Thoracic aorta (tissue), 2 donors: ENCODE measurements at places on chromosomes 2 and 18.

GRCh38 chr18:3867236-3867635 lies 417.3 kb downstream of the TGIF1 start:
- no peak for DNase-seq

GRCh38 chr18:9135081-9135911 lies 1.3 kb upstream of the ANKRD12 start:
- no peak for DNase-seq

- no peak for DNase-seq
Observed at GRCh38 chr2:2831633-2832032, 500.6 kb upstream of the MYT1L start.

- no peak for DNase-seq
Observed at GRCh38 chr2:11983870-11984269, 237.4 kb downstream of the LPIN1 start.

- no peak for DNase-seq
Observed at GRCh38 chr2:182845794-182846417, 20.5 kb downstream of the FRZB start.

- no peak for DNase-seq
Observed at GRCh38 chr2:109679626-109680025, 65.5 kb downstream of the SOWAHC start.

GRCh38 chr2:48749291-48750127 lies 6.0 kb downstream of the LHCGR start:
- no peak for DNase-seq

- DNase-seq = no peak
Observed at GRCh38 chr2:202114291-202114690, 41.2 kb downstream of the KIAA2012 start.

- DNase-seq = no peak
Observed at GRCh38 chr2:136124805-136125204, 6.9 kb upstream of the CXCR4 start.

- no peak for DNase-seq
Observed at GRCh38 chr2:168052773-168053172, 194.6 kb downstream of the STK39 start.

- no peak for DNase-seq
Observed at GRCh38 chr2:238865744-238866355, 18.0 kb downstream of the TWIST2 start.

GRCh38 chr18:35973650-35974049 lies 1.2 kb downstream of the RMP24 start:
- DNase-seq = no peak

- DNase-seq = no peak
Observed at GRCh38 chr2:238162846-238163441, 4.2 kb downstream of the ERFE start.

DNA sequence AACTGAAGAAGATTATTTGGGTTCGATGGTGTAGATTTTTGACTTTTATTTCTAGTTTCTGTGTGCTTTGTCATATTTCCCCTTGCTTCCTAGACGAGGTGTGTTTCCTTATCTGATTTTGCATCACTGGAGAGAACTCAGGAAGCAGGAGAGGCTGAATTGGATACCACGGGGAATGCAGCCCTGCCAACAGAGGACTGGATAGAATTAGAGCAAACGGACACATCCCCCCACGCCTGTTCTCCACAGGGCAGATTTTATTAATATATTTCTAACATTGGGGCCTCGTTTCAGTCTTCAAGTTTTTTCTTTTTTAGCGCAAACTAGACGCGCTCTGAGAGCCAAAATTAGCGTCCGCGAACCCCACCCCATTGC lies 678 bp upstream of the VAPA start:
- no peak for DNase-seq

- no peak for DNase-seq
Observed at GRCh38 chr2:182649316-182649715, 66.7 kb upstream of the DNAJC10 start.

GRCh38 chr18:23133860-23134779 lies 1.2 kb upstream of the CABLES1 start:
- DNase-seq = no peak

GRCh38 chr2:70328921-70329561 lies 27.2 kb upstream of the FAM136A start:
- no peak for DNase-seq

DNA sequence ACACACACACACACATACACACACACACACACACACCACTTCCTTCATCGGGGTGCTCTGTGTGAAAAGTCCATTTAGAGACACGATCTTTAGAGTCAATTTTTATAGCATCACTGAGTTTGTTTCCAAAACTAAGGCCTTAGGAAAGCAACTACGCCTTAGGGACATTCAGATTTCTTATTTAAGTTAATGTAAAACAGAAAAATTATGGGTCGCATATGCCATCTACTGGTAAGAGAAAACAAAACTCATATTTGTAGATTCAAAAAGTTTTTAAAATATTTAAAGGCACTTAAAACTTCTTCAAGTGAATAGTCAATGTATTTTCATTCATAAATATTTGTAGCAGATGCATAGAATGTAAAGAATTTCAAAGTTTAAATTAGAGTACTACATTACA lies 166.2 kb downstream of the ATAD2B start:
- DNase-seq = no peak

DNA sequence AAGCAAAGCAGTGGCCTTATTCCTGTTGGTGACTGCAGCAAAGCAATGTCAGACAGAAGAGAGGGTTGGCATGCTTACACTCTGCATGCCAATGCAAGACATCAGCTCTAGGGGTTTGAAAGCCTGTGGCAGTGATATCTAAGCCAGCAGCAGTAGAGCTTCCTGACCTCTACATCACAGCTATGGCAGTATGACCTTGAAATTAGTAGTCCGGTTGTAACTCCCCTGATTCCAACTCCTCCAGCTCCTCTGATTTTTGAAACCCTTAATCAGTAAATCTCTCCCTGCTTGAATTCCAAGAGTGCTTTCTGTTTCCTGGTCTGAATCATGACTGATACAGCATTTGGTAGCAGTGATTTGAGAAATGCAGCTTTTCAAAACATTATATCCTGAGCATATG lies 60.0 kb upstream of the LRP1B start:
- no peak for DNase-seq

GRCh38 chr2:63617366-63617765 lies 28.6 kb downstream of the MDH1 start:
- DNase-seq = no peak

DNA sequence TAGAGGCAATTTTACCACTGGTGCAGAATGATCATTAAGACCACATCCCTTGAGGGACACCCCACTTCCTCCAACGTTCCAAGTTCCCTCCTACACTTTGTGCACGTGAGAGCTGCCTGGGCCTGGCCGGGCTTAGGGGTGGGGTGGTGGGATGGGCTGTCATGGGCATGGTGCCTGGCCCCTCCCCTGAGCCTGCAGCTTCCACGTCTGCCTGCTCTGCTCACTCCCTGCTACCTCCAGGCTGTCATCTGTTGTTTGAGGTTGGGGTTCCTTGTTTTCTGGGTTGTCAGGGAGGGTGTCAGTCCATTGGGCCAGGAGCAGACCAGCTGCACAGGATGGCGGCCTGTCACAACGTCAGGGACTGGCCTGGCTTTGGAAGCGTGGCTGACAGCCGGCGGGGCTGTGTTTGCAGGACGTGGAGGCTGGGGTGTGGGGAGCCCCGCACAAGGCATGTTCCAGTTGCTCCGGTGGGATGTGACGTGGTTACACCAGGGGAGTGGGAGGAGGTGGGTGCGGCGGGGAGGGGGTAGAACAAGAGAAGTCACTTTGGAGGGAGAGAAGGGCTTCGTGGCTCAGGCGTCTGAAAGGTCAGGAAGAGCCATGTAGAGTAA lies 72.3 kb downstream of the RTP5 start:
- no peak for DNase-seq

GRCh38 chr18:62128157-62128556 lies 58.7 kb downstream of the PIGN start:
- DNase-seq = no peak

DNA sequence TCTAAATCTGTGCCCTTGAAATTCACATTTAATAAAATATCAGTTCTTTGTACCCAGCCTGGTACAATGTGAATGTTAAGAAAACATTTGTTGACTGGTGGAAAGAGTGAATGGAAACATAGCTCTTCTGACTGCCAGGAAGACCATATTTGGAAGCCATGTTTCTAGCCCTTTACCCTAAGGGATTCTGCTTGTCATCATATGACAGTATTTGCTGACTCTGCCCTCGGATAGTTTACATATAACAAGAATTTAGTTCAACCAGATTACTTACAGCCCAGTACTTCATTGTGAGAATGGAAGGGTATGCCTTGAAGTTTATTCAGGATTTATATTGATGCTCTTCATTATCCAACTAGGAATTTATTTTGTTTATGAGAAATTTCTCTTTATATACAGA lies 13.8 kb upstream of the KCNS3 start:
- no peak for DNase-seq

GRCh38 chr2:70977605-70978205 lies 725 bp upstream of the ANKRD53 start:
- peak; percentile 63 for DNase-seq

GRCh38 chr2:151228847-151229512 lies 32.7 kb downstream of the RBM43 start:
- DNase-seq = no peak

DNA sequence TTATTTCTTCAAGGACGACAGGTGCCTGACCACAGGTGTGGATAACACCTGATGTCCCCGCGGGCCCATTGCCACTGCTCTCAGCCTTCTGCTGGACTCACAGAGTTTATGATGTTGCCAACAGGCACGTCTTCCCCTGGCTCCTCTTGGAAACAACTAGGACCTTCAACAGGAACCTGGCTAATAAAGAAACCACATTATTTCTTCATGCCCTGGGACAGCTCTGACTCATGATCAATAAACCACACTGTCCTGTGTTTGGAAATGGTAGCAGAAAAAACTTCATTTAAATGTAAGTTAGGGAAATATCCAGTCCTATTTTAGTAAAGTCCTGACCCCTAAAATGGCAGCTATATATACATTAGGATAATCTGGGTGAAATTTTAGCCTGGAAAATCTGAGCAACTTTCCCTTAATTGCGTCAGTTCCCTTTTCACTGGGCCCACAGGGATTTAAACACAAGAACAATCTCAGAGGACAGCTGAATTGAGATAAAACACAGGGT lies 158.9 kb downstream of the VAPA start:
- no peak for DNase-seq

DNA sequence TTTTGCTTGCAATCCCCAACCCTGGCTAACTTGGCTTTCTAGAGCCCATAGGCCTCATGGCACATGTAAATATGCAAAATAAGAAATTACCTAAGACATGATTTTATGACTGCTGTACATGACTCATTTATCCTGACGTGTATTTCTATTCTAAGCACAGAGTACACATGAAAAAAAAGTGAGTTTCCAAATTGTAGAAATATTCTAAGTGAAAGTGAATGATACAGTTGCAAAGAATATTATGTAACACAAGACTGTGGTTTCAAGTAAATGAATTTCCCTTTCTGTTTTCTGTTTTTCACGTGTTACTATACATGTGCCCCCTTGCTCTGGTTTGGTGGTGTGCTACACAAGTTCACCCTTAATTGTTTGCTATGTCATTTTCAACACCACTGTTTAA lies 162.4 kb downstream of the LRP1B start:
- DNase-seq = no peak

DNA sequence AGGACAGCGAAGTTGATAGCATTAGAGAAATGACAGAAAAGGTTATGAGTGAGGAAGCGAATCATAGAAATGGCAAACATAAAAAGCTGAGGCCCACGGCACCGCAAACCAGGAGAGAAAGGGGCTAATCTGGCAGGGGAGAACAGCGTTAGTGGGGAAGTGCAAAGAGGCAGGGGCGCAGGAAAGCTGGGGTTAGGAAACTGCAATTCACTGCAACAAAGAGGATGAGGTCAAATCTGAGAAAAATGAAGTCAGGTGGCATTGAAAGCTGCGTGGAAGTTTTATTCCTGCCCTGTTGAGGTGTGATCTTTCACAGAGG lies 653 bp upstream of the ABI2 start:
- DNase-seq = no peak

GRCh38 chr2:127559454-127559853 lies 24.0 kb downstream of the MYO7B start:
- no peak for DNase-seq

DNA sequence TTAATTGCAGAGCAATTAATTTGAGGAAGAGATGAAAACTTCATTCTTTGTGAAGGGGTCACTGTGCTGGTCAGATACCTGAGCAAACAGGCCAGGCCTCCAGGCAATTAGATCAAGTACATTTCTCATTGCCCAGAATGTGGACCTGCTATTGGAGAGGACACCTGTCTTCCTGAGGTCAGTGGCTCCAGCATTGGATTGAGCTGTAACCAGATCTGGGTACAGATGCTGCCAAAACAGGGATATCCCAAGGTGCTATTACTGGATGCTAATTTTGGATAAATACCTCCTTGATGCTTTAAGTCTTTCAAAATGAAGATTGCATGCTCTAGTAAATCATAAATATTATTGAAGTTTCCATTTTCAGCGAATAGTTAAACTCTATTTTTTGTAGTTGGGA lies 131.5 kb downstream of the FAM161A start:
- no peak for DNase-seq

DNA sequence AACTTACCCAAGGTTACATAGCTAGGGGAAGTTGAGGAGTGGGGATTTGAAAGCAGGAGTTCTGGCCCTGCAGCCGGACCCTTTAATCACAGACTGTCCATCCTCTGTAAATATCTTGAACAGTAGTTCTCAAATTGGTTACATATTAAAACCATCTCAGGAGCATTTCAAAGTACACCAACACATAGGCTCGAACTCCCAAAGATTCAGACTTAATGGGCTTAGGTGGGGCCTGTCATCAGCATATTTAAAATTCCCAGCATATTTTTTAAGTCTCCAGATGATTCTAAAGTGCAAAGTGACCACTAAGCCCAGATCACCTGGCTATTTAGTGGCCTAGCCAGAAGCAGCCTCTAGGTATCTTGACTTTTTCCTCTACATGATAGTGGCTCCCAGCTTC lies 192.2 kb downstream of the ZNF385B start:
- no peak for DNase-seq

DNA sequence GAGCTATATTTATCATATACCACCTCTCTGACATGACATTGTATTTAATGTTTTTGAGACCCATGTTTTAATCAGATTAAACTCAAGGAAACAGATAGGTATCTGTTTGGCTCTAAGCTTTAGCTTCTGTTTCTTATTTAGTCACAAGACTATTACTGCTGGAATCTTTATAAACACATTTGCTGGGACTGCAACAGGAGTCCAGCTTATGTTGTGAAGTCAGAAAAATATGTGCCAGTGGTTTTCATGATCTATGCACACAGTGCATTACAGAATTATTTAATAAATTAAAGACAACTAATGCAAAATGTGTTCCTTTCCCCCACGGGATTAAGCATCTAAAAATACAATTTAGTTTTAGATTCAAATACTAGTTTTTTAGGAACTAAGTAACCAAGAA lies 338.9 kb downstream of the ZEB2 start:
- DNase-seq = no peak

DNA sequence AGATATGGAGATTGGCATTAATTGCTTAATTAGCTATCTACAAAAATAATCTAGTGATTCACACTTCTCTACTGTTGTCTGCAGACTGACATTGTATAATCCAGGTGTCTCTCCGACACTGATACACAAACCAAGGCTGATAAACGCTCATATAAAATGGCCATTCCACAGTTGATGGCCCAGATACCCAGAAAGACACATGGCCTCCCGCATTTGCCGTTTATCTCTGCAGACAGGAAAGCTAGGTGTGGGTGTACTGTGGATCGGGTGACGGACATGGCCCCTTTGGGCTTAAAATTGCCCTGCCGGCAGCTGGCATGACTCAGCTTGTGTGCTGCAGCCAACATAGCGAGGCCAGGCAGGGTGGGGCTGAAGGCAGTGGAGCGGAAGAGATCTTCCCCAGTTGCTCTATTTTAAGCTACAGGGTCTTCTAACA lies 18.5 kb downstream of the PMAIP1 start:
- DNase-seq = no peak
